ENCODE measurements at places on chromosomes 2 and 18.
A peak's percentile ranks its signal among the peaks of the same experiment; 100 is the strongest.

DNA sequence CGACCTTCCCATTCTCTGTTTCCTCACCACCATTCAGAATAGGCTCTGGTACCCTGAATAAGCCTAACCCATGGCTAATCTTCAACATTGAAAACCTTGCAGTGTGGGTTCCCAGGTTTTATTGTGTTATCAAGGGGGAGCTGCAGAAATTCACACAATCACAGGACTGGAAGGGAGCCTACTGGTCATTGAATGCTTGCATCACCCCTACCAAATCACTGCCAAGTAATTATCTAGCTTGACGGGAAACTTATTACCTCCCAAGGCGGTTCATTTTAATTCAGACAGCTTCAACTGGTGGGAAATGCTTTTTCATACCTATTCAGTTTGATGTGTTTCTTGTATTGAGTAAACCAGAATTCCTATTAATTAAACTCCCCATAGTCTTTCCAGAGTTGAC lies 33.6 kb upstream of the EFEMP1 start:
- DNase-seq = no peak

DNA sequence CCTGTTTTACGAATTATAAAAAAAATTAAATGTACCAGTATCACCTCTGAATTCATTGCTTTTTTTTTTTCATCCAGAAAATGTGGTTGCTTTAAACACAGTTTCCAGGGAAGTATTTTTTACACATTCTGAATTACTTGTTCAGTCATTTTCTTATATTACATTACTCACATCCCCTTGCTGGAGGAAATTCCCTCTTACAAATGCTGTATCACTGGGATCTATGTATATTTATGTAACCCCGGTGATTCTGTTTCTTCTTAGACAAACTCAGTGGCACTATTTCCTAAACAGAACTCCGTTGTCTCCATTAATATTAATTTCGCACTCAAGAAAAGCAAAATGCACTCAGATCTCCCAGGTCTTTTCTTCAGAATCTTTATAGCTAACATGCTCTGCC lies 1078.5 kb upstream of the ZEB2 start:
- DNase-seq = no peak

DNA sequence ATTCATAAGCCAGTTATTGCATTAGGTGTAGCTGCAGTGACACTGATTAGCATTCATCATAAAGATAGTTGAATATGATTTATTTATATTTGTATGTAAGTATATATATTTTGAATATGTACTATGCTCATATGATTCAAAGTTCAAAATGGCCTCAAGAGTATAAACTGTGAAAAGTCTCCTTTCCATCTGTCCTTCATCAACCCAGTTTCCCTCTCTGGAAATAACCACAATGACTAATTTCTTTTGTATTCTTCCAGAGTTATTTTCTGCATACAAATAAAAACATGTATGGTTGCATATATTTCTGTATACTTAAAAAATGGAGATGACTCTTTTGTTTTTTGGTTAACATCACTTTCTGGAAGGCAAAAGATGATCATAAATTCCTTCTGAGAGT lies 95.2 kb downstream of the CAMKMT start:
- no peak for DNase-seq

- DNase-seq = peak; percentile 34
Measured at GRCh38 chr2:233817995-233818638, 36.2 kb downstream of the HJURP start.

DNA sequence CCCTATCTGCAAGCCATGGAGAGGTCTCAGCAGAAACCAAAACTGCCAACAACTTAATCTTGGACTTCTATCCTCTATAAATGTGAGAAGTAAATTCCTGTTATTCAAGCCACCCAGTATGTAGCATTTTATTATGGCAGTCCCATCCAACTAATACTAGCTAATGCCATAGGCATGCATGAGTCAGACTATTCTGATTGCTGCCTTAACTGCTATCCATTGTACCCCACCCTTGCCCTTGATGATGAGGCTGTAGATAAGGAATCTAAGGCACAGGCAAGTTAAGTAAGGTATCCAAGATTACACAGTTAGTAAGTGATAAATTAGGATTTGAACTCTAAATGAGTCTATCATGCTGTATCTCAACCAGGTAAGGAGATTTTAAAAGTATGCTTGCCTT lies 223.0 kb downstream of the UBE2E3 start:
- no peak for DNase-seq

DNA sequence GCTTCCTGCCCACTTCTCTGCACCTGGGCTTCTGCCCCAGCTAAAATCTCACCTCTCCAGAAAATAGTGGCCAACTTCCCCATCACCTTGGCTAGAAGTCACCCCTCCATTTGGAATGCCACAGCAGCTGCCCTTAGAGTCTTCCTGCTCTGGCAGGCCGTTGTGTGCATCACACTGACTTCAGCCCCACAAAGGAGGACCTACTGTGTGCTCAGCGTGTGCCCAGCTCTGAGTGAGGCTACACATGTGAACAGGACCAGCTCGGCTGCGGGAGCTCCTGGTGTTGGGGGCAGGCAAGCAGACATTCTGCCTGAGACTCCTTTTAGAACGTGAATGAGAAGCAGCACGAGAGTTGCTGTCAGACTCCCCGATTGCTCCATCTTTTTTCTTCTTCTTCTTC lies 78.7 kb downstream of the AGAP1 start:
- DNase-seq = no peak

- peak; percentile 93 for DNase-seq
Measured at GRCh38 chr2:127386764-127387654, 766 bp downstream of the MAP3K2 start.

DNA sequence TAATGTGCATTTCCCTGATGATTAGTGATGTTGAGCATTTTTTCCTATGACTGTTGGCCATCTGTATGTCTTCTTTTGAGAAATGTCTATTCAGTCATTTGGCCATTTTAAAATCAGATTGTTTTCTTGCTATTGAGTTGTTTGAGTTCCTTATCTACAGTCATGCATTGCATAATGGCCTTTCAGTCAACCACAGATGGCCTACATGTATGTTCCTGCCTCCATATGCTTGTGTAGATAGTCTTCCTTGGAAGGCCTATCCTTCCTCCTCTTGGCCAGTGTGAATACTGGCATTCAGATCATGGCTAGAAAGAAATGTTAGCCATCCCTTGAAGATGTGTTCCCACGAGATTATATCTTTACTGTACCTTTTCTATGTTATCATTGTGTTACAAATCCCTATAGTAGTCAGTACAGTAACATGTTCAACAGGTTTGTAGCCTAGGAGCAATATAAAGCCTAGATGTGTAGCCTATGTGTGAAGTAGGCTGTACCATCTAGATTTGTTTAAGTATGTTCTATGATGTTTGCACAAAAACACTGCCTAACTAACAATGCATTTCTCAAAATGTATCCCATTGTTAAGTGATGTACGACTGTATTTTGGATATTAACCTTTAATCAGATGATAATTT lies 65.6 kb upstream of the CD302 start:
- no peak for DNase-seq

GRCh38 chr2:26778507-26778906 lies 7.3 kb upstream of the CENPA start:
- no peak for DNase-seq

DNA sequence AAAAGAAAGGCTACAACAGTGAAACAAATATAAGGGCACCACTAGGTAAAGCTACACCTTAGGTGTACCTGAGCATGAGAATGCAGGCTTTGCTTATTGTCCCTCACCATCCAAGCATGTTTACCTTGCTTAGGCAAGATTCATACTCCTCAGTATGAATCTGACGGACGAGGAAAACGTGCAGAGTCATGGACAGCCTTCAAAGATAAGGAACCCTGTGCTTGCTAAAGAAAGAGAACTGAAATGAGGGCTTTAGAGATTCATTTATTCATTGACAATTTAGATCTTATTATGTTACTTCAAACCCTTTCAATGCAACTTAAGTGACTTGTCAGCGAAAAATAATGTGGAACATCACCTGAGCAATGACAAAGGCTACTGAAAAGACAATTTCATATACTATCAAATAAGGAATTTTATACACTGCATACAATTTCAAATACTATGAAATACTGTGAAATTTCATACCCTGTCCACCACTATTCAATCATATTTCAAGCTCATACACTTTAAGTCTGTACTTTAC lies 21.7 kb downstream of the CLASP1 start:
- DNase-seq = no peak

- peak; percentile 18 for DNase-seq
Measured at GRCh38 chr2:239393388-239393940, 7.4 kb downstream of the HDAC4 start.

DNA sequence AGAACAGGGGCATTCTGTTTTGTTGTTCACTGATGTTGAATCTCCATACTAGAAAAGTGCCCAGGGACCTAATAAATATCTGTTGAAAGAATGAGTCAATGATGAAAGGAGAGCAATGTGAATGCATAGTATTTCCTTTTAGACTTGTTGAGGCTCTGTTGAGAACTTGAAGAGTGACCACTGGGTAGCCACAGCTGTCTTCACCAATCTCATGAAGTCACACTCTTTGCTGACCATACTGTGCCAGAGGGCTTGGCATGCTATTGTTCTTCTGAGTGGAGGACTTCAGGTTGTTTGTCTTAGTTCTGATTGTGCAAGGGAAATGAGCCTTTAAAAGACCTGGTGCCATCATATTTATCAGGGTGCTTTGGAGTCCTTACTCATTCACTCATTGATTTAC lies 41.6 kb upstream of the NT5C1B start:
- DNase-seq = no peak

GRCh38 chr18:54197747-54198411 lies 26.6 kb downstream of the MBD2 start:
- no peak for DNase-seq

- peak; percentile 85 for DNase-seq
Measured at GRCh38 chr2:206800506-206801417, 35.4 kb downstream of the FASTKD2 start.

- no peak for DNase-seq
Measured at GRCh38 chr2:109258376-109258775, 129.4 kb downstream of the SH3RF3 start.

- DNase-seq = no peak
Measured at GRCh38 chr18:6255116-6255705, 159.5 kb downstream of the L3MBTL4 start.

DNA sequence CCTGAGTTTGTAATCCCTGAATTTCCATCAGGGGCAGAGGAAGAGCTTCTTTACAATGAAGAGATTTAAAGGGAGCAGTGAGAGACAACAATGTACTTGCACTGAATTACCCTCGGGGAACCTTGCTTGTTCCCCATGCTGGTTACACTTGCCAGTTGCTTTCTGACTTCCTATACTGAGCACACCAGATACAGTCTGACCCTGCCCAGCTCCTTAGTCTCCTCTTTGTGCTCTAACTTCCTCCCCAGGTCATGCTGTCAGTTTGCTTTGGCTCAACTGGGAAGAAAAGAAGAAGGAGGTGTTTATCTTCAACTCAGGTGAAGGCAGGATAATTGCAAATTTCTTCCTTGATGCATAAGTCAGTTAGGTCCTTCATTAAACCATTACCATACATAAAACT lies 658.4 kb downstream of the NYAP2 start:
- no peak for DNase-seq

- peak; percentile 74 for DNase-seq
Measured at GRCh38 chr2:24490181-24490689, 819 bp upstream of the NCOA1 start.

DNA sequence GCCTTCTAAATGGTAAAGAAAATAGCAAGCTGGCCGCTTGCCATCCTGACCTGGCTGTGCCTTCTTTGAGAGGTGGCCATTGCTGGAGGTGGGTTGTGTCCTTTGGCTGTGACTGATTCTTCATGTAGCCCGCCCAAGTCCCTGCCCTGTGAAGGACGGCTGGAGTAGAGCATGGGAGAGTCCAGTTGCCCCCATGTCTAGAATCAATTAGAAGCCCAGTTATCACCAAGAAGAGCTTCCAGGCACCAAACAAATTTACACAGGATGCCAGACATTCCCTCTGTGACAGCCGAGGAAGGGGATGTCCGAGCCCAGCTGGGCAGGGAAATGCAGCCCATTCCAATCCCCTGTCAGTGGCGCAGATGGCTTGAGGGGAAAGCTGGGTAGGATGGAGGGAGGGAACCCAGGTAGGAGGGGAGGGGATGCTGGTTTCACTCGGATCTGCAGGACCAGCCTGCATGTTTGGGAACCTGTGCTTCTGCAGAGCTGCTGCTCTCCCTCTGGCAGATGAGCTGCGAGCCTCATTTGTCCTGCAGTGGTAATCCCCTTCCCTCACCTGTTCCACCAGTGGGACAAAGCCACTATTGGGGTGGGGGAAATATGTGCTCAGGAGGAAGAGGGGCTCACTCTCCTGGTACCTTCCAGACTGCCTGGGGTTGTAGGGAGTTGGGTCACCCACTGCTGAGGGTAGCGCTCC lies 25.7 kb upstream of the ASB18 start:
- no peak for DNase-seq

- DNase-seq = no peak
Measured at GRCh38 chr2:235077046-235077445, 125.2 kb downstream of the SH3BP4 start.

- peak; percentile 76 for DNase-seq
Measured at GRCh38 chr18:59357928-59358327, 1.1 kb downstream of the LMAN1 start.

GRCh38 chr18:10579079-10579867 lies 53.4 kb downstream of the NAPG start:
- DNase-seq = no peak

DNA sequence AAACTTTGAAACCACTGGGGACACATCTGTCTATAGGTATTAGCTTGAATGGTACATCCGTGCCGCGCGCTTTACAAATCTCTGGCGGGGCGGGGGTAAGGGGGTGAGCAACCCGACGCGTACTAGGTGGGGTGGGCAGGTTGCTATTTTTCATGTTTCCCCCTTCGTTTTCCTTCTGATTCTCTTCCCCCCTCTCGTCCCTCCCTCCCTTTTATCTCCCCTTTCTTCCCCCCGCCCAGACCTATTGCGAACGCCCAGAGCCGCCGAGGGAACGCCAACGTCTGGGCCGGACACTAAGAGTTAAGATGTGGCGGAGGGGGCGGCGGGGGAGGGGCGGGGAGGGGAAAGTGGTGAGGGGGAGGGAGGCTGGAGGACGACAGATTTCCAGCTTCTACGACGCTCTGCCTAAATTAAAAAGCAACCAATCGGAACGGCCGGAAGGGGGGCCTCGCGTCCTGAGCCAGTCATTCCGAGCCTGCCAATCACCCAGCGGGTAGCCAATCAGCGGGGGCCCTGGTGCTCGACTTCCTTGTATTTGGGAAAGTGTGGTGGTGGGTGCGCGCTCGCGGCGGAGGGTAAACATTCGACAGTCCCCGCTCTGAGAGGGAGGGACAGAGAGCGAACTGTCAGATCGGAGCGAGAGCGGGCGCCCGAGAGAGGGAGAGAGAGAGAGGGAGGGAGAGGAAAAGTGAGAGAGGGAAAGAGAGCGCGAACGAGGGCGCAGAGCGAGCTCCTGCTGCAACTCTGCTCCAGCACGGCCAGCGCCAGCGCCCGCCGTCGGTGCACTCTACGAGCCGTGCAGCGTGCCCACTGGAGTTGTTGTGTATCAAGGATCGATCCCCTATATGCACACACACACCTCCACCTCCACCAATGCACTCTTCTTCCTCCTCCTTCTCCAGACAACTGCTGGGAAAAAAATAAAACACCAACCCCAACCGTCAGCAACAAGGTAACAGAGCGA lies at the start of gene POU3F3:
POU3F3 (plus strand) TSS at position 582 of the 964 bp plus-strand sequence. CDS start 1,396 bp downstream, outside the sequence.
- peak; percentile 58 for DNase-seq
